ENCODE measurements at places on chromosomes 7 and 10. TPM values are rescaled to one million over a fixed set of nuclear protein-coding genes. Genes with fewer than 3 reads are reported as not detected.

AVPI1 gene
- 3.2 TPM for polyA plus RNA-seq

FRAT2 gene
- polyA plus RNA-seq: 4.8 TPM

ANKRD61 gene
- polyA plus RNA-seq: 0.90 TPM

MALRD1 gene
- 0.45 TPM for polyA plus RNA-seq

GHRHR gene
- polyA plus RNA-seq: 0.89 TPM

DNA sequence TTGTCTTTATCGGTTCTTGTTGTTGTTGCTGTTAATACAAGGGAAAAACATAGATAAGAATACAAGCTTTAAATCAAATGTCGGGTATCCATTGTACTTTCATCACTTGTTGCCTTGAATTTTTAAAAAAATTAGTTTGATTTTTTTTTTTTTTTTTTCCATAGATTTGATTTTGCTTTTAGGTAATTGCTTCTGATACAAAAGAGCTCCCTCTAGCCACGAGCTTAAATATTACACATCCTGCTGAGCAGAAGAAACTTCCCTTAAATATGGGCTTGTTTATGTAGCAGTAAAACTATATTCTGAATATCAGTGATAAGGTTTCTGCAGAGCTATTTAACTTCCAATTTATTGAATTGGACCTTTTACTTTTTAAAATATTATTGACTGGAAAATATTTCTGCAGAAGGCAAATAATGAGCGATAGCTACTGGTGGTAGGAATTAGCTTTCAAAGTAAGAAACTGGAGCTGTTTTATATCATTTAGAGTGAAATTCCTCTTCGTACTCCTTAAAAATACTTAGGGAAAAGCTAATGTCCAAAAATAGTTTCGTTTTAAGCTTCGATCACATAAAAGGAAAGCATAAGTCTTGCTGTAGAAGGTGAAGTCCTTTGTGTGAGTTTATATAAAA, 216.9 kb downstream of the POLR1F start:
- DNase-seq: peak; percentile 44

DNA sequence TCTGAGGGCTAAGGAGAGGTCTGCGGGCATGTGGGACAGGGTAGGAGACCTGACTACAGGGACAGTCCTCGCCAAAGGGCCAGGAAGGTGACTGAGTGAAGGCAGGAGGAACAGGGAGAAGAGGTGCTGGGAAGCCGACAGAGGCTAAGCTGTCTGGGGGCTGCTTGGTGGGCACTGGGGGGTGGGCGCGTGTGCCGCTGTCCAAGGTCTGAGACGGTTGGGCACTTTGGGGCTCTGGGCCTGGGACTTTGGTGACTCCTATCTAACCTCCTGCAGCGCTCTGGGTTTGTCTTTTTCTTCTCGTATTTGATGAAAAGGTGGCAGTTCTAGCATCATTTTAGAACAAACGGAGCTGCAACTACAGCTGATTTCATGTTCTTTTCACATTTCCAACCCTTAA, 141.5 kb downstream of the C10orf105 start:
- DNase-seq: no peak

- DNase-seq: no peak
These were observed 103.8 kb downstream of the XRCC2 start for GRCh38 chr7:152572101-152572500.

DNA sequence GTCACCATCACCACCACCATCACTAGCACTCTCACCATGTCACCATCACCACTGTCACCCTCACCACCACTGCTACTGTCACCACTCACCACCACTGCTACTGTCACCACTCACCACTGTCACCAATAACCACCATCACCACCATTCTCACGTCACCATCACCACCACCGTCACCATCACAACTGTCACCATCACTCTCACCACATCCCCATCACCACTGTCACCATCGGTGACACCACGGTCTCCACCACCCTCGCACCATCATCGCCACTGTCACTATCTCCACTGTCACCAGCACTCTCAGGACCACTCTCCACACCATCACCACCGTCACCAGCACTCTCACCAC, 130.4 kb downstream of the MAD1L1 start:
- DNase-seq: no peak

- no peak for DNase-seq
These were observed 44.2 kb downstream of the PDE1C start for GRCh38 chr7:32026083-32026425.

DNA sequence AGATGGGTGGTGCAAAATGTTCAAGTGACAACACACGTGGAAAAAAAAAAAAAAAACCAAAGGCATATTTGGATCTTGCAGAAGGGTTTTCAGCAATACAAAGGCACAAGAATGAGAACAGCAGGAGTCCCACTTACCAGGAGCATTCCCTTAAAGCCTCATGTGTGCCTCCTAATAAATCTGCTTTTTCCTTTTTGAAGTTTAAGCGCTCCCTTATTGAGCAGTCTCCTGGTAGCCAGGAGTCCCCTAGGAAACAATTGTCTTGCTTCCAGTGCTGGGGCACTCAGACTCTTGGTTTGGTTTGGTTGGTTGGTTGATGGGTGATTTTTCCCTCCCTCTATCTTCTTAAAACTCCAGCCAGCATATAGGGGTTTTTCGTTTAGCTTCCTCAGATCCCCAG, 321.8 kb upstream of the NFE2L3 start:
- no peak for DNase-seq

DNA sequence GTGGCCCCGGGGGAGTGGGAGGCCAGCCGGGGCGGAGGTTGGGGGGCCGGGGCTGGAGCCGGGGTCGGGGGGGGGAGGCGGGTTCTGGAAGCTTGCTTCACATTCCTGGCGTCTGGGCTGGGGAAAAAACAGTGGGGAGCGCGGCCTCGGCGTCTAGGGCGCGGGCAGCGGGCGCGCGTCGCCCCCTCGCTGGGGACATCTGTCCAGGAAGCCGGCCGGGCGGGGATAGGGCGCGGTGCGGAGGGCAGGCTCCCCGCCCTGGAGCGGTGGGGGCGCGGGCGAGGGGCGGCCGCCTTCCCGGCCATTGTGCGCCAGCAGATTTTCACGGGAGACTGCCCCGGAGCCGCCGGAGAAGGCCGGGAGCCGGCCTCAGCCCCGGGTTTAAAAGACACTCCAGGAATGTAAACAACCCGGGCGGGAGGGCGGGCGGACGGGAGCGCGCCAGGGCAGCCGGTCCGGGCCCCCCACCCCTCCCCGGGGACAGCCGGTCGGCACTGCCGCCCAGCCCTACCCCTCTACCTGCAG, 1.4 kb downstream of the ZMIZ1 start:
- peak; percentile 67 for DNase-seq

- peak; percentile 17 for DNase-seq
These were observed 418.9 kb downstream of the XPNPEP1 start for GRCh38 chr10:109504401-109504800.

DNA sequence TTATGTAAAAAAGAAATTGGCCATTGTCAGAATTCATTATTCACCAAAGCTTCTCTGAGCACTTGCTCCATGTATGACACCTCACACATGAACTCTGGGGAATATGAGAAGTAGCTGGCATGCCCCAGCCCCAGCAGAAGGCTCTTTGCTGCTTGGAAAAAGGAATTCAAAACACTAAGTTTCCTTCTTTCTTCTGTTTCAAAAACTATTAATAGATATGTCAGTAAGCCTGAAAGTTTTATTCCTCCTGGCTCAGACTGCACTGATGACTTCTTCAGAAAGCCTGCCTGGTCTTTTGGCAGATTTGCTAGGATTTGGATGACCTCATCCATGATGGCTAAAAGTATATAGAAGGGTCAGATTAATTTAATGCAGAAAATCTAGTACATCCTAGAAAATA, 511.0 kb downstream of the GFRA1 start:
- peak; percentile 90 for DNase-seq

GRCh38 chr7:46549892-46550639, 629.0 kb upstream of the IGFBP3 start:
- DNase-seq: no peak

DNA sequence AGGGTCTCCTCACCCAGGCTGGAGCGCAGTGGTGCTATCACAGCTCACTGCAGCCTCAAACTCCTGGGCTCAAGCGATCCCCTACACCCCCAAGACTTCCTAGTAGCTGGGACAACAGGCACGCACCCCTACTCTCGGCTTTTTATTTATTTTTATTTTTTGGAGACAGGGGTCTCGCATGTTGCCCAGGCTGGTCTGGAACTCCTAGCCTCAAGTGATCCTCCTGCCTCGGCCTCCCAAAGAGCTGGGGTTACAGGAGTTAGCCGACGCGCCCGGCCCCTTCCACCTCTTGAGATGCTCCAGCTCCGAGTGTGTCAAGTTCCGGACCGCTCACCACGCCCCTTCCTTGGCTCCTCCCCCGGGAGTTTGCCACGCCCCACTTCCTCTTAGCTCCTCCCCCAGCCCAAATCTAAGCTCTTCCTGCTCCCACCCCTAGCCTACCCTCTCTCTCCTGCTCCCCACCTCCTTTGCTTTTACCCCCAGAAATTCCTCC, 6.3 kb downstream of the NAT16 start:
- DNase-seq: no peak

DNA sequence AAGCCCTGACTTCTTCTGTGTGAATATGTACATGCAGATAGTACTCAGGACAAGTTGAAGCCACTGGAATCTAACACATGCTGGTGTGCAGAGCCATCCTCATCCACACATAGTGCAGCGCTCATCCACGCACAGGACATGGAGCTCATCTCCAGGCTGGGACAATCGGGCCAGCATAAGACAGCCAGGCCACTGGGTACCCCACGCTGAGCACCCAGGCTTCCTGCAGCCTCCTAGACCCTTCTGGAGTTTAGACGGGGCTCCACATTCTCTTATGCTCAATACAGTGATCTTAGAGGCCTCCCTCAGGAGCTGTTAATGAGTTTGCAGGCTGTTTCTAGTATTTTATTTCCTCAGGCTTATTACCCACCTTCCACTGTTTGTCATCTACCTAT, 238.9 kb downstream of the TNS3 start:
- DNase-seq: no peak

- peak; percentile 68 for DNase-seq
These were observed 27.3 kb upstream of the IFRD1 start for GRCh38 chr7:112422842-112423496.

- peak; percentile 76 for DNase-seq
These were observed 137.6 kb upstream of the CDK6 start for GRCh38 chr7:92973974-92974373.

- peak; percentile 42 for DNase-seq
These were observed 165.4 kb downstream of the BMPER start for GRCh38 chr7:34070511-34071323.

DNA sequence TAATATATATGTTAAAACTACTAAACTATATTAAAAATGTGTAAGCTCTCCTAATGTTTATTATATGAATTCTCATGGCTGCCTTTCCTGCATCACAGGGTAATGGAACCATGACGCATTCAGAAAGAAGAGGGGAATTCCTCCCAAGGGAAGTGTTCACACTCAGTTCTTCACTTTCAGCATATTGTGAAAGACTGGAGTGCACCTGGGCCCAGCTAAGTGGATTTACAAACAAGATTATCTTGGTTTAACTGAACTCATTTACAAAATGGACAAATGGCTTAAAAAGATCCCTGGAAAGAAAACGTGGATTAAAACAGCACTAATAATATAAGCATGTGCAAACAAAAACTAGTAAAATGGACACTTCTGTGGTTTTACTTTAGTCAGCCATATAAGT, 149.8 kb downstream of the DOCK4 start:
- DNase-seq: peak; percentile 68

GRCh38 chr10:113889911-113890310, 35.5 kb downstream of the NHLRC2 start:
- no peak for DNase-seq

DNA sequence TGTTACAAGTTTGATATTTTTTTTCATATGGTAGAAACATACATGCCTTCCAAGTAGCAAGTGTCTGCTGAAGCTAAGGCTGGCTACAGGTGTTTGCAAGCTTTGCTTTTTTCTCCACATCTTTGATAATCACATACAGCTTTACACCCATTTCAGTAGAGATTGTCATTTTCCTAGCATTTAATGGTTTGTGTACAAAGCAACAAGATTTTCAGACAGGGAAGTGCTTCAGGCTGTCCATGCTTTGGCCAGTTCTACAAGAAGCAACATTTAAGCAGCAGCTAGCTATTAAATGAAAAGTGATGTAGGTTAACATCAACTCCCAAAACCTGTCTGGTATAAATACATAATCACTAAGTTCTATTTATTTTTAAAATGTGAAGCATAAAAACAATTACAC, 2.3 kb downstream of the HDAC9 start:
- DNase-seq: no peak
